ENCODE measurements at places on chromosomes 1 and 21.

- DNase-seq: no peak
These were observed 122.7 kb downstream of the HMGB4 start for GRCh38 chr1:33986390-33987095.

- DNase-seq: no peak
These were observed 3.4 kb downstream of the PIAS3 start for GRCh38 chr1:145855426-145855948.

DNA sequence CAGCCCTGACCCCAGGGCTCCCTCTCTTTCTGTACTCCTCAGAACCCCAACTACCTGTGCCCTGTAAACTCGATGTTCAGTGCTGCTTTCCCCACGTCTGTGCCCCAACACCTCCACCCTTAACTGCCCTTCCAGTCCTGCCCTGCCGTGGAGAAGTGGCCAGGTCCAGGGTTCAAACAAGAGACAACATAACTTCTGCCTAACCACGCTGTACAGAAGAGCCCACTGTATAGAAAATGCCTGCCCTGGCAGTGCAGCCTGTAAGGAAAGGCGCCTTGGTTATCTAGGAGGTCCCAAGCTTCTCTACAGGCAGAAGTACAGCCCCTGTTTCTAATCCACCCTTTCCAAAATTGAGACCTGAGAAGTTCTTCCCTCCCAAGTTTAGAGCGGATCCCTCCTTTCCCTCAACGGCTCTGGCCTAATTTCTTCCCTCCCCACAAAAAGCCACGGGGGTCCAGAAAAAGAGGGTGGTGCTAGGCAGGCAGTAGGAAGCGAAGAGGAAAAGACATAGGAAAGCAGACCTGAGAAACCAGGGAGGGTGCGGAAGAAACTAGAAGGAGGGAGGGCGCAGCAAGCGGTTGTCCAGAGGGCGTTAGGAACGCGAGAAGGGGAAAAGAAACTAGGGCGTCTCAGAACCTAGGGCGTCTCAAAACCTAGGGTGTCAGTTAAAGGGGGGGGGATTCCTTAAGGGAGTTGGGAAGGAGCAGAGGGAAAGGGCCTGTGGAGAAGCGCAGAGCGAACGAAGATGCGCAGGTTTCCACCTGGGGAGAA, 3.2 kb downstream of the DMRTA2 start:
- DNase-seq: no peak

DNA sequence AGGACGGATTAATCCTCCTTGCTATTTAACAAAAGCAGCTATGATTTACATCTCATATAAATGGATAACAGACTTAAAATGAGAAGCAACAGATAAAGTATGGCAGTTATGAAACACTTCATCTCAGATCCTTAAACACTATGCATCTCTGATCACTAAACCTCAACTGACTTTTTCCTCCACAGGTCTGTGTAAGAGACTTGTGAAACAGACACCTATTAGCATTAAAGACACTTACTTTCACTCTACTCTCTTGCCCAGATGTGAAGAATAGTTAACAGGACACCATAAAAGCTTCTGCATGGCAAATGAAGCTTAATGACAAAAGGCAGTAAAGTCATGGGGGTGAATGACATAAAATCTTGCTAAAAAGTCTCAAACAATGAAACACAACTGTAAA, 6.2 kb downstream of the LIN9 start:
- no peak for DNase-seq

DNA sequence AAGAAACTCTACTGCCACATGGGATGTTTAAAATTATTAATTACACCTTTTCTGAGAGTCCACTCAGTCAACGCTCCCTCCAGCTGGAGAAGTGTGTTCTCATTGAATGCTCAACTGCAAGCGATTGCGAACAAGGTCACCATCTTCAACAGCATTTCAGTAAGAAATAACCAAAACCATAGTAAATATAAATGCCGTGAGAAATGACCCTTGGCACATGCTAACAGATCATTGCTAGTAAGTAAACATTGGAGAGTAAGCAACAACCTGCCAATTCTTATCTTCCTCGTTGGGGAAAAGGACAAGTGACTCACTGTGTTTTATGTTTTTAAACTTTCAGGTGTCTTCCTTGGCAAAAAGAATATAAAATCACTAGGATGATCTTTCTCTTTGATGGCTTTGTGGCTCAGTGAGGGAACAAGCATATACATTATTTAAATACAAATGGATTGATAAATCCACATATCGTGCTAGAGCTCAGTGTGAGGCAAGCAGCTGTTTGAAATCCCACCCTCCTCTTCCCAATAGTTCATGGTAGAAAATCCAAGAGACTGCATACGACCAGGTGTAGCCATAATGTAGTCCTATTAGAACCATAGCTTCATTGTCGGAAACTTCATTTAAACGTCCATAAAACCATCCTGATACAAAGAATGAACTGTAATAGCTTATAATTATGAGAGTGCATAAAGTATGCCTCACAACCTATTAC, 214.6 kb downstream of the GRIK1 start:
- DNase-seq: no peak

- no peak for DNase-seq
These were observed 311.4 kb downstream of the USH2A start for GRCh38 chr1:216111842-216112241.

DNA sequence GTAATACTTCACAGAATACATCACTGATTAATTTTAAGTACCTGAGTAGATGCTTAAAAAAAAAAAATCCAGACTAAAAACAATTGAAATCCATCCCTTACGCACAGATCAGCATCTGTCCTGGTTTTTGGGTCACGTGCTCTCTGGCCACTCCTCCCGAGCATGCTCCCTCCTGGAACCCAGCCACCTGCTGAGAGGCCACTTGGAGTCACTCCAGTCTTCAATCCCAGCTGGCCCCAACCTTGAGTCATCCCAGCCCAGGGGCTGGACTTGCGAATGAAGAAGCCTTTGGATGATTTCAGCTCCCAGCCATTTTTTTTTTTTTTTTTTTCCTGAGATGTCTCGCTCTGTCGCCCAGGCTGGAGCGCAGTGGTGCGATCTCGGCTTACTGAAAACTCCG, 8.9 kb downstream of the MAP1LC3C start:
- peak; percentile 85 for DNase-seq

- DNase-seq: no peak
These were observed 1466.4 kb downstream of the PLA2G4A start for GRCh38 chr1:188295157-188295556.

- DNase-seq: no peak
These were observed 587 bp downstream of the TMEM53 start for GRCh38 chr1:44673675-44674112.

DNA sequence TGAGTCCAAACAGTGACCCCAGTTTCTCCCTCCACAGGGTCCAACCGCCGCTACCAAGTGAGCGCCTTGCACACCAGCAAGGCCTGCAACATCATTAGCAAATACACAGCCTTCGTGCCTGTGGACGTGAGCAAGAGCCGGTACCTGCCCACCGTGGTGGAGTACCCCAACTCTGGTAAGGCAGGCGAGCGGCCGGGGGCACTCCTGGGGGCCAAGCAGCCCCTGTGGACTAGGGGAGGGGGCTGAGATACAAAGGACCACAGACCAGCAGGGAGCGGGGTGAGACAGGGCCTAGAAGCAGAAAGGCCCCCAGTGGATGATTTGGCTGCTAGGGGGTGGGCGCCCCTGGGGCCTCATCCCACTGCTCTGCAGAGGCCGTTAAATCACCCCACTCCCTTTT, 54.7 kb downstream of the VWA5B1 start:
- no peak for DNase-seq

DNA sequence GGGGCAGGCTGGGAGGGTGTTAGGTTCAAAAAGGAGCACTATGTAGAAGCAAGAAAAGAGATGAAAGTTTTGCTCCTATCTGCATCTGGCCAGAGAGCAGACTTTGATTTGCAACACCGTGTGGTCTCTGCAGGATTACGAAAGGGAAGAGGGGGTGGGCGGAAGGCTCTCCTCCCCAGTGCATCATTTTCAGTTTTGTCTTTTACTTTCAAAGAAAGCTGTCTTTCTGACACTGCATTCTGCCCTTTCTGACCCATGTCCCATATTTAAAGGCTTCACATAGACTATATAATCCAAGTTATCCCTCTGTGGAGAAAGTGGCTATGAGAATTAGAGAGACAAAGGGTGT, 126.5 kb downstream of the RHOU start:
- no peak for DNase-seq

DNA sequence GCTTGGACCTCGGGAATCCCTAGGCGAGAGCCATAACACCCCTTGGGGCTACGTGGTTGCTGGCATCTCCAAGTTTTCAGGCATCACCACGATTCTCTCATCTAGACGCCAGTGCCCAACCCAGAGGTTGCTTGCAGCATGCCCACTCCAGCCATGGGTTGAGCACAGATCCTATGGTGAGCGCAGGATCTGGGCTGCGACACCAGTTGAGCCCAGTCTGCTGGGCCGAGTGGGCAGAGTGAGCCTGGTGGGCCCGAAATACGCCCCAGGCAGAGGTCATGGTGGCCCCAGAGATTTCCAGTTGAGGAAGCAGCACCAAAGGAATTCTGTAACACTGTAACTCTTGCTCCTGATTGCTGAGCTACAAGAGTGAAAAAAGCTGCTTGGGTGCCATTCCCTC, 46.1 kb upstream of the GRIK1 start:
- no peak for DNase-seq

GRCh38 chr1:67599085-67599484, 85.9 kb upstream of the GADD45A start:
- DNase-seq: no peak

DNA sequence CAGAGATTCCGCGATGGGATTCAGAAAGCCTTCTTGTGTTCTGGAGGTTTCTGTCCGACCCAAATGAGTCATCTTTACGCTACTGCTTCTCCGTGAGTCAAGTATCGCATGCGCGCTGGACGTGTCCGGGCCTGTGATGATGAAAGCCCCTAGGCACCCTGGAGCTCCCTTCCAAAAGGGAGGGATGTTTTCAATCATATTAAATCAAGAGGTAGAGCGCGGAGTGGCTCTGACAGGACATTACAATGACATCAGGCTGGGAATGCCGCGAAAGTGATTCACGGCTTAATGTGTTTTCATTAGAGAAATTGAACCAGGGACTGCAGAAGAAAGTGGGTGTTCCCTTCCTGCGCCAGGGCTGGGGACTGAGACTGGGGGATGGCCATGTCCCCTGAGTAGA, 48.5 kb downstream of the AJAP1 start:
- DNase-seq: no peak

DNA sequence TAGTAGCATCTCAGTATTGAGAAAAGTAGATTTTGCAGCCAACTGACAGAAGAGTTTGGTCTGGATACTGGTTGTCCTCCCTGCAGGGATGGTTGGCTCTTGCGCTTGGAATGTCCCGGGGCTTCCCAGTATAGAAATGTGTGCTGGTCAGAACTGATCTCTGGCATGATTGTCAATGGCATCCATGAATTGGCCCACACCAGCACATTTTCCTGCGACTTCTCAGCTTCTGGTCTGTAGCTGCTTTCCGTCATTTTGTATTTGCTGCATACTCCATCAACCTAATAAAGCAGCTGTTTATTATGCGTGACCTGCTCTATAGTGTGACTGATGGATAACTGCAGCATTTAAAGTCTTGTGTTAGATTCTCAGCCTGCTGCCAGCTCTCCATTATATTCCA, 203.7 kb downstream of the S1PR1 start:
- no peak for DNase-seq

GRCh38 chr1:9731561-9731960, 80.0 kb downstream of the PIK3CD start:
- DNase-seq: no peak

GRCh38 chr1:224387302-224387912, 30.7 kb downstream of the CNIH4 start:
- DNase-seq: no peak

DNA sequence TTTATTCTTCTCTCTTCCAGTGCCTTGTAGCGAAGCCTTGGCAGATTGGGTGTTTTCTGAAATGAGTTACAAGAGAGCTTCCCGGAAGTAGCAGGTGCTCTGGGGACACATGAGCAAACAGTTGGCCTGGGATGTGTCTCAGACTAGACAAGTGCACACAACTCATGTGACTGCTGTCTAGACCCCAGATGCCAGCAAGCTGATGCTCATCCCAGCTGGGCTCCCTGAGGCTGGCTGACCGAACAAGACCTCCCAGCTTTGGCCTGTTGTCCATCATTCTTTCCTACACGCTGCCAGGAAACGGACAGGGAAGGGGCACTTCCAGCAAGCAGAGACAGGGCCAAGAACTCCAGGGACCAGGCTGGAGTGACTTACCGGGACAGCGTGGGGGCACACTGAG, 18.7 kb upstream of the CSF1 start:
- no peak for DNase-seq

DNA sequence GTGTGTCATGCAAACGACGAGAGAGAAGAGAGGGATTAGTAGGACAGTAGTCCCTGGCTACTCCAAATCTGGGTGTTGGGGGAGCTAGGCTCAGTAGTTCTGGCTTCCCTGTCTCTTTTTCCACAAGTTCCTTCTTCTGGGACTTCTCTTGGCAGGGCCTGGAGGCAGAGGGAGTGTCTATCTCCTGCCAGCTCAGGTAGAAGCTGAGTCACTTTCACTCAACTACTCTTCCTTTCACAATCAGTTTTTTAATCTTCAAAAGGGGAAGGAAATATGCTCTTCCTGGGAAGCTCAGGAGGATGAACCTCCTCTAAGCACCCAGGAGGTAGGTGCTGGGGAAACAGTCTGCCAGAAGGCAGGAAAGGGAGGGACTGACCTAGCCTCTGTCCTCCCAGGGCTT, 35.2 kb upstream of the MAGOH start:
- DNase-seq: no peak

DNA sequence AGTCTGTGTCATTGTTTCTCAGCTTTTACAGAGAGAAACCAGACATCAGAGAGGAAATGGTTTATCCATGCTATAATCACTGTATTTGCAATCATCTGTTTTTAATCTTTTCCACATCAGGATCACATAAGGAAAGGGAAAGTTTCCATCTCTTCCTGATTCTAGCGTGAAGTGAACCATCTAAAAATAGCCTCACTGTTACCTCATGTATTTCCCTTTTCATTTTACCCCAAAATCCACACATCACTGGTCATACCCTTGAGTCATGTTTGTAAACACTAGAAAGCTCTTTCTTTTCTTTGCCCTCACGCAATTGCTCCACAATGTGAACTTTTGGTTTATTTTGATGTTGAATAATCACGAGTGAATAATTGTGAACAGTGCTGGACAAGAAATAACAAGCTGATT, 146.0 kb downstream of the PLA2G4A start:
- no peak for DNase-seq

Data from T1000 (cell line).